ENCODE measurements at places on chromosomes 5 and 9.

- DNase-seq: no peak
Measured at GRCh38 chr9:130824079-130824478, 11.0 kb upstream of the ABL1 start.

GRCh38 chr9:91858213-91859030, 91.6 kb downstream of the ROR2 start:
- DNase-seq: no peak

GRCh38 chr5:40909264-40909663, at the start of gene C7:
Gene C7 (plus strand): TSS chr5:40909497. CDS start chr5:40909611, 114 bp downstream.
- no peak for DNase-seq

- DNase-seq: no peak
Measured at GRCh38 chr9:7075154-7075553, 317.4 kb downstream of the KDM4C start.

- no peak for DNase-seq
Measured at GRCh38 chr9:86860006-86860405, 87.3 kb downstream of the GAS1 start.

- no peak for DNase-seq
Measured at GRCh38 chr9:135889564-135890189, 17.7 kb downstream of the CAMSAP1 start.

Data from activated CD4-positive, alpha-beta T cell treated with anti-CD3 and anti-CD28 coated beads, Interleukin-2, Interleukin-6, amounts not matched to agents 100 ng/mL and 50 ng/mL, durations not matched to agents 16 hours and 8 hours (primary cell).